Stimulated activated CD8-positive, alpha-beta memory T cell treated with anti-CD3 and anti-CD28 coated beads, Interleukin-12 subunit alpha, Interleukin-12 subunit beta, amount 100 ng/mL, for 4 hours (primary cell): ENCODE measurements at places on chromosomes 5 and 9.

DNA sequence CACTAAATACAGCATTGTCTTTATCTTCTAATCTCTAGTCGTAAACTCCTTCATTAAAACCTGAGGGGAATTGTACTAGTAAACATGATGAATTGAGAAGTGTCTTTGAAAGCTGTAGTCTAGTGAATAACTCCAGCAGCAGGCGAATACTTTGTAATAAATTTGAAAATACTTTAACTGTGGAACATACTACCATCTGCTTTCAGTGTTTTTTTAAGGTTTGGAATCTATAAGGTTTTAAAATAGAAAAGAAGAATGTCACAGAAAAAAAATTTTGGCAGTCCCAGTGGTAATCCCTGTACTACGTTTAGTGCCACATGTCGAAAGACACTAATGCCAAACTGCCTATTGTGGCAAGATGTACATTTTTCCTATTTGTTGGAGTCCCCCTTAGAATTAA, 379.0 kb upstream of the NUDT12 start:
- DNase-seq = no peak

GRCh38 chr5:132405646-132406045, 36.1 kb downstream of the SLC22A5 start:
- DNase-seq = no peak

GRCh38 chr9:79671558-79671957, 99.8 kb downstream of the TLE4 start:
- DNase-seq = no peak

- DNase-seq = no peak
Observed at GRCh38 chr9:134171316-134172197, 7.2 kb upstream of the RNU6ATAC start.

GRCh38 chr5:170755679-170756456, 27.7 kb upstream of the GABRP start:
- DNase-seq = no peak

DNA sequence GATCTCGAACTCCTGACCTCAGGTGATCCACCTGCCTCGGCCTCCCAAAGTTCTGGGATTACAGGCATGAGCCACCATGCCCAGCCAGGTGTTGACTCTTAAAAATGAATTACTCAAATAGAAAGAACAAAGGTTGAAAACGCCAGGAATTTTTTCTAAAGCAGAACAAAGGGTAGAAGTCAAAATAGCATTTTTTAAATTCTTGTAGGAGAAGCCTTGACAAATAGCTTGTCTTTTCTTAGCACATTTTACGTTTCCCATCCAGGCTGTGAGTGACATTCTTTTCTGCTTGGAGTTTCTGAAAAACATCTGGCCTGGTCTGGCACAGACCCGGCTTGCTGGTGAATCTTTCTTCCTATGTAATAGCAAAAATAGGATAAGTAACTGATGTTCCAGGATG, 169.4 kb upstream of the ZNF462 start:
- DNase-seq = no peak

- DNase-seq = no peak
Observed at GRCh38 chr9:13587571-13587970, 308.1 kb upstream of the MPDZ start.

DNA sequence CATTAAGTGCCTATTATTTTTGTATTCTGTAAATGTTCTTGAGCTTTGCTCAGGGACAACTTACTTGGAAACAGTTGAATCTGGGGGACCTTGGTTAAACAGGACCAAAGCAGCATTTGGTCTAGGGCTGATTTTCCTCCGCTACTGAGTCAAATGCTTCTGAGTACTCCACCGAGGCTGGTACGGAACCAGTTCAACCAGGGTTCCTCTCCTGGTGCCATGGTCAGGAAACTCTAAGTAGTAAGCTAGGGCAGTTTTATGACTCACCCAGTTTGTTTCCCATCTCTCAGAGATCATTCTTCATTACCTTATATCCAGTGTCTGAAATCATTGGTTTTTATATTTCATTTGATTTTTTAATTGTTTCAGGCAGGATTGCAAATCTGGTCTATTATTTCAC, 111.9 kb upstream of the TNFAIP8 start:
- no peak for DNase-seq

DNA sequence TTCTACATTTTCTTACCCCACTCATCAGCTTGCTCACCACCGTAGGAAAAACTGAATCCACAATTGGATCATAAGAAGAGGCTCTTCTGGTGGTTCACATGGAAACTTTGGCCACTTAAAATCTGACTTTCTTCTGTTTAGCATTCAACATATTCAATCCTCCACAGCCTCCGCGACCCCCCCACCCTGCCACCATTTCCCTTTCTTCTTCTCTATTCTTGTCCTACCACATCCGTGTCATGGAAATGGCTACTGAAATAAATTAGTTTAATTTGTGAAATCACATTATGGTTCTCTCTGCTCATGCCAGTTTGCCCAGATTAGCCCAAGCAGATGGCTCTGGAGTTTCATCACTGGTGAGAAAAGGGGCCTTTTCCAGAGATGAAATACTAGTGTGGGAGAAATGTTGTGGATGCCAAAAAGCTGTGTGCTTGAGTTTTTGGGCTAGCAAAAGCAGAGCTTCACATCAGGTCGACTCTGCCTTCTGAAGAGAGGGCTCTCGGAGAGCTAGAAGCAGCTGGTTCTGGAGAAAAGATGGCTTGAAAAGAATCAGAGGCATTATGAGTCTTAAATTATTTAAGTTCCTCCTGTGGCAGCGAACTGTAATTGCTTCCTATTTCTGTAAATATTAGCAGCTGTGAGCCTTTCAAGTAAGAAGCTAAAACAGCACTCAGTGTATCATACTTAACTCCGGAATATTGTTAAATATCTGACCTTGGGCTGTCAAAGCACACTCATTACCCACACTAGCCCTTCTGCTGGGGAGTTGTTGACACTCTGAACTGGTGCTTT, 107.1 kb downstream of the MAT2B start:
- no peak for DNase-seq
